Putamen (tissue), 1 donor: ENCODE measurements at places on chromosomes 1 and 21.

GRCh38 chr1:1345384-1345783 lies 3.8 kb downstream of the DVL1 start:
- no peak for DNase-seq

DNA sequence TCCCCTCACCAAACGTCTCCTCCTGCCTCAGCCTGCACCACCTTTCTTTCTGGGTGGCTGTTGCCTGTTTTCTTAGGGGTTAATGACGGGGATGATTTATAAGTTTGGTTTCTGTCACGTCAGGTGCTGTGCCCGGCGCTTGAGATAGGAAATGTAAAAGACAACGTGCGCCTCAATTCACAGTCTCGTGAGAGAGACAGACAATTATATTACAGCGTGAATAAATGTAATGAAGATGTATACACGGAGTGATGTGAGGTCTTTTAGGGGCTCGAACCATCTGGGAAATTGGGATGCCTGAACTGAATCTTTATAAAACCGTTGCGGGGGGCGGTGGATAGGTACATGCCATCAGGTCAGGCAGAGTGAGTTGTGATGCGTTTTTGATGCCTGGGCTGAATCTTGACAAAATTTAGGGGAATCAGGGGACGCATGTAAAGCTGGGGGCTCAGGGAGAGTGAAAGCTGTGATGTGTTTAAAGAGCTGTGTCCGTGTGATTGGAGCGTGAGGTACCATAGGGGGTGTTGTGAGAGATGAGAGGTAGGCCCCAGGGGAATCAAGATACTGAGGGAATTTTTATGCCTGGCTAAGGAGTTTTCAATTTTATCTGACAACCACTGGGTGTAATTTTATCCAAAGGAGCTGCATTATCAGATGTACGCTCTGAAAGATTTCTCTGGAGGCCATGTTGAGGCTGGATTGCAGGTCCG lies 831 bp downstream of the TIPRL start:
- DNase-seq = peak; percentile 13

DNA sequence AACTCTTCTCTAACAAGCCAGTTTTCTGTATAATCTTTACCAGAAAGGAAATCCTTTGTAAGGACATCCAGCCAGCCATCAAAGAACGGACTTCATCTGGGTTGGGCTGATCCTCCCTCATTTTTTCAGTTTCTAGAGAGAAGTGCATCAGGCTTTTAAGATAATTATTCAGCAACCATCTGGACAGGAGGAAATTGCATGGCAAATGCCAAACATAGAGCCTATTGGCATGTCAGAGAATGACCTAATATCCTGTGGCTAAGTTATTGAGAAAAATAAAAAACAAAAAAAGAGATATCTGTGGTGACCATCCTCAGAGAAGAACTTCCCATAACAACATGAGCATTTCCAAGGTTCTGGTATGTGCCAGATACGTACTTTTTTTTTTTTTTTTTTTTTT lies 74.9 kb upstream of the BEND5 start:
- DNase-seq = no peak

GRCh38 chr1:151839457-151840403 lies at the start of gene C2CD4D:
Gene C2CD4D (minus strand): TSS chr1:151839820. CDS start chr1:151838989, 831 bp downstream.
- peak; percentile 90 for DNase-seq

DNA sequence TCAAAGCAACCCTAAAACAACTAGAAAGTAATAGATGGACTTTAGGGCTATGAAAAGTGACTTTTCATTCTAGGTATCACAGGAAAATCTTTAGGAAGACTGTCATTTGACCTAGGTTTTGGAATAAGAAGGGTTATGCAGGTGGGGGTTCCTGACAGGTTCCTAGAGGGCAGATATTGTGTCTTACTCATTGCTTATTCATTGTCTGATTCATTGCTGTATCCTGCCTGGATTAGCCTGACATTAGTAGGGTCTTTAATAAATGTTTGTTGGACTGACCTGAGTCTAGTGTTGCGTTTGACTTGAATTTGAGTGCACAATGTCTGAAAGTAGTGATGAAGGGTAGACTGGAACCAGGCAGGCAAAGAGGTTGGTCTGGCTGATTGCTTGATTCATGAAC lies 6.0 kb downstream of the FNBP1L start:
- no peak for DNase-seq

GRCh38 chr1:54695221-54695620 lies 20.4 kb upstream of the TTC4 start:
- no peak for DNase-seq

DNA sequence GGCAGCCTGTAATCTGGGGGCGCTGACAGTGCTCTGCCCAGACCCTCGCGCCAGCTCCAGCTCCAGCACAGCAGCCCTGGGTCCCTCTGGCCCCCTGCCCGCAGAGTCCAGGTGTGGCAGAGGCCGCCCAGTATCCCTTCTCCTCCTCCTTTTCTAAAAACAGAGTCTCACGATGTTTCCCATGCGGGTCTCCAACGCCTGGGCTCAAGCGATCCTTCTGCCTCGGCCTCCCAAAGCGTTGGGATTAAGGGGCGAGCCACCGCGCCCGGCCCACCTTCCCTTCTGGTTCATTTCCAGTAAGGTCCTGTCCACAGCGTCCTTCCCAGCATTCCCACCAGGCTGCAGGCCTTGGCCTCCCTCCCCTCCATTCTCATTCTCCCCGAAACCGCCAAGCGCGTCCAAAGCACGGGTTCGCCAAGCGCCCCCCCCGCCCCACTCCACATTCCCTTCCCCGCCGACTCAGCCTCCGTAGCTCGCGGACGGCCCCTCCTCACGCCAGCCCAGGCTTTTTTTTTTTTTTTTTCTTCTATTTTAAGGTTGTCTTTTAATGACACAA lies 2.0 kb upstream of the PCBP3 start:
- no peak for DNase-seq

- DNase-seq = no peak
Measured at GRCh38 chr1:230575886-230576500, 66.3 kb upstream of the COG2 start.

DNA sequence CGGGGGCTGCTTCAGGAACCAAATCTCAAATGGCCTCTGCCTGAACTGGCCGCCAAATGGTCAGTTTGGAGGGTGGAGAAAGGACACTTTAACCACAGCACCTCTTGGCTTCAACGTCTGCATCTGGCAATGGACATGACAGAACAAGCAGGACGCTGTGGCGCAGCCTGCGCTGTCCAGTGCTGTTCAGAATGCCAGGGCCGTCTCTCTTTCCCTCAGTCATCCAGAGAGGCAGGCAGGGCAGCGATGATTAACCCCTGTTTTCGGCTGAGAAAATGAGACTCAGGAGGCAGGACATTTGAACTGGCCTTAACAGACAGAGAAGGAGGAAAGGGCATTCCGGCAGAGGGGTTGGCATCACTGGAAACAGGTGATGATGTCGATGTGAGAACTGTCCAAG lies 48.6 kb downstream of the GLIS1 start:
- no peak for DNase-seq

DNA sequence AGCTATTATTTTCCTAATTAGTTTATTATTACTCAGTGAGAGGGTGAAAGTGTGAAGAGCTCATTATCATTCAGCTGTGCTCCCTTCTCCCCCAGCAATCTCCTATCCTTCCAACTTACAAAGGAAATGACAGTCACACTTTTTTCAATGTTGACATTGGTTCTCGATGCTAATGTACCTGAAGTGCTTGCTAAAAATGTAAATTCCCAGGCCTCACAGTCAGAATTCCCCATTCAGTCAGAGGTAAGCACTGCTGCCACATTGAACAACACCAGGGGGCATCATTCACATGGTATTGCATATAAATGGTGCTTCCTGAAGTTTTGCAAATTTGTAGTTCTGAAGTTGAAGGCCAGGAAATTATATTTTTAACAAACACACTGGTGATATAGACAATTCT lies 132.7 kb upstream of the FOXD3 start:
- DNase-seq = no peak

DNA sequence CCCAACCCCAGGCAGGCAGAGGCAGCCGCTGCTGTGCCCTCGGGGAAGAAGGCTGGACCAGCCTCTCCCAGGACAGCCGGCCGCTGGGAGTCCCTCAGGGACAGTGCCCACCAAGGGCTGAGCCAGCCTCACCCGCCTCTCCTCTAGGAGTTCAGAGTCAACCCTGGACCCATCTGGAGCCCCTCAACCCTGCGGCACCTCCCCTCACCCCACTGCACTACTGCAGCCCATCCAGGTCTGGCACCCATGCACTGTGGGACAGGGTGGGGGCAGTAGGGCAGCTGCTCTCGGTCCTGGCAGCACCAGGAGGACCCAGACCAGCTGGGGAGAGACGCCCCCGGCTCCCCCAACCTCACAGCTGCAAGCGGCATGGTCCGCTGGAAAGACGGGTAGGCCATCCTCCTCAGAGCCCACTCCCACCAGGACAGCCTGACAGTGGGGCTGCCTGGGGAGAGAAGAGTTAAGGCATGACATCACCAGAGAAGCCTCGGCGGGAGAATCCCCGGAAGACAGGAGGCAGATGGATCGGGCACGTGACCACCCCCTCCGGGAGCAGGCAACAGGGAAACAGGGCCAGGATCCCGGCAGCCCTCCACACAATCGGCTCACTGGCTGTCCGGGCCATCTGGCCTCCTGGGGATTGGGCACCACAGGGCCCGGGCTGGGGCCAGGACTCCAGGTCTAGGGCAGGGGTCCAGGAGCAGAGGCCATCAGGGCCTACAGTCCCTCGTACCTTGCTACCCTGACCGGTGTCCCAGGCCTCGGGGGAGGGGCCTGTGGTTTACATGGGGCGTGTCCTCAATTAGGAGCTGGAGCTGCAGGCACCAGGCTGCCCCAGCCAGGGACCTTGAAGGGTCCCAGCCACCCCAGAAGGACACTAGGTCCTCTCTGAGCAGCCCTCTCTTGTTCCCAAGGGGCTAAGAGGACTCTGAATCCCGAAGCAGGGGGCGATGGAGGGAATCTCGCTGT lies 3.1 kb downstream of the ACAP3 start:
- peak; percentile 94 for DNase-seq

- DNase-seq = no peak
Measured at GRCh38 chr1:158644449-158644848, 39.4 kb downstream of the OR10Z1 start.

GRCh38 chr21:23977971-23978370 lies 1629.3 kb downstream of the MRPL39 start:
- no peak for DNase-seq

- no peak for DNase-seq
Measured at GRCh38 chr1:94580367-94581115, 39.0 kb upstream of the F3 start.

- DNase-seq = no peak
Measured at GRCh38 chr1:171265686-171266085, 17.4 kb downstream of the FMO1 start.

- DNase-seq = peak; percentile 36
Measured at GRCh38 chr1:223531742-223532341, 133.7 kb downstream of the CAPN8 start.

GRCh38 chr1:14915356-14916054 lies 238.0 kb upstream of the TMEM51 start:
- no peak for DNase-seq

GRCh38 chr1:110581682-110582145 lies 24.4 kb downstream of the KCNA2 start:
- DNase-seq = peak; percentile 84

DNA sequence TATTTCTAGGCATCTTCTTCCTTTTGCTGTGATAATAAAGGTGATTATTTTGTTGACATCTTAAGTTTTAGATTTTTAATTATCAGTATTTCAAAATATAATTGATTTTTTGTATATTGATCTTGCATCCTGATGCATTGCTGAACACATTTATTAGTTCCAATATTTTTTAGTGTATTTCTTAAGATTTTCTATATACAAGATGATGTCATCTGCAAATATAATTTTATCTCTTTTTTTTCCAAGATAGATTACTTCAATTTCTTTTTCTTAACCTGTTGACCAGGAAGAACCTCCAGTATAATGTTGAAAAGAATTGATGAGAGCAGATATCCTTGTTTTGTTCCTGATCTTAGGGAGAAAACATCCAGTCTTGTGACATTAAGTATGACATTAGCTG lies 54.8 kb upstream of the LRRN2 start:
- no peak for DNase-seq

- DNase-seq = no peak
Measured at GRCh38 chr1:41317361-41317760, 43.9 kb upstream of the FOXO6 start.

- DNase-seq = no peak
Measured at GRCh38 chr1:209176866-209177430, 406.6 kb upstream of the CAMK1G start.

- DNase-seq = no peak
Measured at GRCh38 chr1:67676287-67676686, 8.7 kb upstream of the GADD45A start.

DNA sequence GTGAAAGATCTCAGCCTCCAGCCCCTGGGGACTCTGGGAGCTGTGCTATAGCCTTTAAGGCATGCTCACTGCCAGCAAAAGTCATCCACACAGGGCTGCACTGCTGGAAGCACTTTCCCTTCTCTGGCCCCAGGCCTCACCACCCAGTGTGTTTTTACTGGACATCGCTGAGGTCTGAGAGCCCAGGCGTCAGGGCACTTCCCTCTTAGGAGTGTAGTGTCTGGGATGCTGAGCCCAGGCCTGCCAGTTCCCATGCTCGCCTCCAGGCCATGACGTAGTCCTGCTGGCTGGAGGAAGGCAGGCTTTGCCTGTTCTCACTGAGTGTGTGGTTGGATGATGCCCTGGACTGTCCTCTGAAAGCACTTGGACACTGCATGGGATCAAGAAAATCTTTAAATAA lies 101.2 kb downstream of the GDAP2 start:
- no peak for DNase-seq

- no peak for DNase-seq
Measured at GRCh38 chr1:161404051-161404597, 36.4 kb upstream of the CFAP126 start.

DNA sequence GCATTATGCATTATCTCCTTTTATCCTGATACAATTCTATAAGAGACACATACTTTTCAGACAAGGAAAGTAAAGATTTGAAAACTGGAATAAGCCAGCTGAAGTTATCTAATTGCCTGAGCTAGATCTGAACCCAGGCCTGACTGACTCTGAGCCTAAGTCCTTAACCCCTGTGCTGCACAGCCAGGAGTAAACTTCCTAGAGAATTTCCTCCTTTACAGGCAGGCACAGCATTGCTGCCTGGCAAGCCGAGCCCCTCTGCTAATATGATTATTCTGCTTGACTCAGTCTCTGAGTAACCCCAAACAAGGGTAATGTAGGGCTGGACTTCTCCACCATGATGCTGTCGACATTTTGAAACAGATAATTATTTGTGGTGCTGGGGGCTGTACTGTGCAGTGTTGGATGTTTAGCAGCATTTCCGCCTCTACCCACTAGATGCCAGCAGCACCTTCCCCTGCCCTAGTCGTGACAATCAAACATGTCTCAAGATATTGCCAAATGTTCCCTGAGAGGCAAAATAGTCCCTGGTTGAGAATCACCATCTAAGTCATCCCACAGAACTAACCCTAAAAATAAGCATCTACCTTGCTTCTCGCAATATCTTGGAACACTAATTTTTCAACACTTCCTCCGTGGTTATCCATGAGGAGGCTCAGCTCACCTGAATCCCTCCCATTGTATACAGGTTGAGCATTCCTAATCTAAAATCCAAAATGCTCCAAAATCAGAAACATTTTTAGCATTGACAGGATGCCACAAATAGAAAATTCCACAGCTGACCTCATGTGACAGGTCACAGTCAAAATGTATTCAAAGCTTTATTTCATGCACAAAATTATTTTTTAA lies 18.5 kb downstream of the CAMK1G start:
- peak; percentile 58 for DNase-seq
